SK-N-MC (cell line): ENCODE measurements at places on chromosomes 4 and X.

DNA sequence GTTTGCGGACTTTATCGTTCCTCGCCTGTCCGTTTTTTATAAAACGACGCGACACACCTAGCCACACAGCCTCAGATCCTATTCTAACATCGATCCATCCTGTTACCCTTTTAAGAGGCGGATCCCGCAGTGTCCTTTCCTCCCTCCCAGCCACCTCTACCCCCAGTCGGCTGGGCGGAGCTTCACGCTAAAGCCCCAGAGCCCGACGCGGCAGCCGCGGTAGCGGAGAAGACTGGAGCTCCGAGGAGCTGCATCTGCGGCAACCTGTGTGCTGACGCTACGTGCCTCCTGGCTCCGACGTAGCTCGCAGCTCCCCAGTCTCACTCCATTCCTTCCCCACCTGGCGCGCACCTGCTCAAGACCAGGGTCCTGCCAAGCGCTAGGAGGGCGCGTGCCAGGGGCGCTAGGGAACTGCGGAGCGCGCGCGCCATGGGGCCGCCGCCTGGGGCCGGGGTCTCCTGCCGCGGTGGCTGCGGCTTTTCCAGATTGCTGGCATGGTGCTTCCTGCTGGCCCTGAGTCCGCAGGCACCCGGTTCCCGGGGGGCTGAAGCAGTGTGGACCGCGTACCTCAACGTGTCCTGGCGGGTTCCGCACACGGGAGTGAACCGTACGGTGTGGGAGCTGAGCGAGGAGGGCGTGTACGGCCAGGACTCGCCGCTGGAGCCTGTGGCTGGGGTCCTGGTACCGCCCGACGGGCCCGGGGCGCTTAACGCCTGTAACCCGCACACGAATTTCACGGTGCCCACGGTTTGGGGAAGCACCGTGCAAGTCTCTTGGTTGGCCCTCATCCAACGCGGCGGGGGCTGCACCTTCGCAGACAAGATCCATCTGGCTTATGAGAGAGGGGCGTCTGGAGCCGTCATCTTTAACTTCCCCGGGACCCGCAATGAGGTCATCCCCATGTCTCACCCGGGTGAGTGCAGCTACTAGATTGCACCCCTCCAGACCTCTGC is at the start of gene RNF128:
TSS of gene RNF128 (plus strand) at position 217 of the 953 bp plus-strand sequence. CDS start at position 430, 213 bp downstream.
- no peak for DNase-seq

- no peak for DNase-seq
These were observed 1.7 kb upstream of the FGFRL1 start for GRCh38 chr4:1009542-1010394.

- no peak for DNase-seq
These were observed 72.6 kb downstream of the METTL14 start for GRCh38 chr4:118757761-118758251.

DNA sequence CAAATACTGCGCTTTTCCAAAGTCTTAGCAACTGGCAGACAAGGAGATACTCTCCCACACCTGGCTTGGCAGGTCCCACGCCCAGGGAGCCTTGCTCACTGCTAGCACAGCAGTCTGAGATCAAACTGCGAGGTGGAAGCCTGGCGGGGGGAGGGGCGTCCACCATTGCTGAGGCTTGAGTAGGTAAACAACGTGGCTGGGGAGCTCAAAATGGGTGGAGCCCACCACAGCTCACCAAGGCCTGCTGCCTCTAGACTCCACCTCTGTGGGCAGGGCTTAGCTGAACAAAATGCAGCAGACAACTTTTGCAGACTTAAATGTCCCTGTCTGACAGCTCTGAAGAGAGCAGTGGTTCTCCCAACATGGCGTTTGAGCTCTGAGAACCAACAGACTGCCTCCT is 23.0 kb upstream of the NFKB1 start:
- DNase-seq, result no peak

DNA sequence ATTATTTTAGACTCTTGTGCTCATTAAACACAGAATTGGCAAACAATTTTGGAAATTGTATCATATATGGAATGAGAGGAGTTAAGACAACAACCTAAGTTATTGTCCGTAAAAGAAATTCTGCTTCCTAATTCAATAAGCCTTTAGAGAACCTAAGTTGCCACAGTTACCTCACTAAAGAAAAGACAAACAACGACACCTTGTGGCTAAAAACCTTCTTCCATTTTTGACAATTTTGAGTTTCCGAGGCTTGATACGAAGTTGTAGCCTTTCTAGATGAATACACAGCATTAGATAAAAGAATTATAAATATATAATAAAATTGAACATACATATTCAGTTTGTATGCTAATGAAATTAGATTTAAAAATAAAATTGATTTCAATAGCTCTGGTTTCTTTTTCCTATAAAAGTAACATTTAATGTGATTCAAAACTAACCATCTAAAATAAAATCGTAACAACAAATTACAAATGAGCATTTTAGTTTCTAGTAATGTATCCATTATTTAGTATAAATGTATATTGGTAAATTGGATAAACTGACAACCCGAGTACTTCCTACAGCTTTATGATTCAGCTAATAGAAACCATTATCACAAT is 275.1 kb downstream of the GPM6A start:
- no peak for DNase-seq

DNA sequence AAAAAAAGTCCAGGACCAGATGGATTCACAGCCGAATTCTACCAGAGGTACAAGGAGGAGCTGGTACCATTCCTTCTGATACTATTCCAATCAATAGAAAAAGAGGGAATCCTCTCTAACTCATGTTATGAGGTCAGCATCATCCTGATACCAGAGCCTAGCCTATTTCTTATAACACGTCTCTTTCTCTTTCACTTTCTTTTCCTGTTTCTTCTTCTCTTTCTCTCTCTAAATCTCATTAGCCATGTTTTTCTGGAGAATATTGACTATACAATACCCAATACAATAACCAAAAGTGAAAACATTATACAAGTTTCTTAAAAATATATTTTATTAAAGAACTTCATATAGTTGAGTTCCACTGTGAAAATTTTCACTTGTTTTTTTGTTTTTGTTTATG is 1154.9 kb upstream of the PCDH7 start:
- no peak for DNase-seq

DNA sequence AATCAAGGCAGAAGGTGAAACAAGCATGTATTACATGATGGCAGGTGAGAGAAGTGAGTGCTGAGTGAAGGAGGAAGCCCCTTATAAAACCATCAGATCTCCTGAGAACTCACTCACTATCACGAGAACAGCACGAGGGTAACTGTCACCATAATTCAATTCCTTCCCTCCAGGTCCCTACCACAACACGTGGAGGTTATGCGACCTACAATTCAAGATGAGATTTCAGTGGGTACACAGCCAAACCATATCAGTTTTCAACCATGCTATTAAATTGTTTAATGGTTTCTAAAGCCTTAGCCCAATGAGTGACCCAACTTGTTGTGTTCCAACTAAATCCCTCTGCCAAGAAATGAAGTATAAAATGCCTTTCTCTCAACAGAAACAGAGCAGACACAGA is 519.8 kb downstream of the GBA3 start:
- DNase-seq, result no peak

DNA sequence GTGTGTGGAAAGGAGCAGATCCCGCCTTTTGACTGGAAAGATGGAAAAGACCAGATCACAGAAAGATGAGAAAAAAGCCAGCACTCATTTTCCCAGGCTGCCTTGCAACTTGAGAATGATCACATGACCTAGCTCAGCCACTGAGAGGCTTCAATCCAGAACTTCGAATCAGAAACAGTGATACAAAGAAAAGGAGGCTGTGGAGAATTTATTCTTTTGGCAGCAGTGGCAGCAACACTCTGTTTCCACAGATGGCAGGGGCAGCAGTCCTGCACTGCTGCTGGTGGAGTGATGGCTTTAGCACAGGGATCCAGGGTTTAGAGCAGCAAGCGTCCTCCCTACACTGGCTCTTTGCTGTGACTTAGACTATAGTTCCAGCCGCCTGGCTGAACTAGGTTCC is 77.8 kb upstream of the SH3RF1 start:
- DNase-seq, result no peak

DNA sequence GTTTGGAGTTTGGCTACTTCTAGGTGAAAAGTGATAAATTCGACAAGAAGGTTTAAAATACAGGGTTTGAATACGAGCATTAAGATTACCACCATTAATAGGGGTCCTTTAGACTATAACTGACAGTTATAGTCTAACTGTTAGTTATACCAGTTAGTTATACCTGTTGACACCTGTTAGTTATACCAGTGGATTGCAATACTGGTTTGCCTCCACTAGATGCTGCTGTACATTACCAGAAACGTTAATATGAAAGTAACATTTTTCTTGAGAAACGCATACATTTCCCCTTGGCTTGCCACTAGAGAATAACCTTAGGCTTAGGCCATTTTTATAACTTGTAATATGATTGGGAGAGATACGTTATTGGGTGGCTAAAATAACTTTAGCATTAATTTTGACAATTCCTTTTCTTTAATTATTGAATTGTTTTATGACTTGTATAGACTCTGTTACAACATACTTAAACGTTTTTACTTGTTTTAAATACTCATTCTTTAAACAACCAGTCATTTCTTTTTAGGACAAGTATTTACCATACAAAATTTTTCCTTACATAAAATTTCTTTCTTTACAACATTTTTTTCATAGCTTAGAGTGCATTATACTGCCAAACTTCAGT is 911.2 kb downstream of the FSTL5 start:
- no peak for DNase-seq

DNA sequence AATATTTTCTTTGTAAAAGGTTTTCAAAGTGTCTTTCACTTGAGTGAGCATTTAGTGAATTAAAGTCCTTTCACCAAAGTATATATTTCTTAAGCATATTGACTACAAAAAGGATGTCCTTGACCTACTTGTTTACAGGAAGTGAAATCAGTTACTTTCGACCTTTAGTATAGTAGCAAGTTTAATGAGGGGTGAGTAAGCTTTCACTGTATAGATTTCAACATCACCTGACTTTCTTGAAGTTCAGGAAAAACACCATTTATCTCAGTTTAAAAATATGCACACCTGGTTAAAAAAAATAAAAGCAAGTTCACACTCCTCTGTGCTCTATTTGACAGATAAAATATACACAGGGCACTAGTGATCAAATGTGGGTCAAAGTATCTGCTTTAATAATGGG is 88.1 kb downstream of the CCSER1 start:
- DNase-seq, result no peak

DNA sequence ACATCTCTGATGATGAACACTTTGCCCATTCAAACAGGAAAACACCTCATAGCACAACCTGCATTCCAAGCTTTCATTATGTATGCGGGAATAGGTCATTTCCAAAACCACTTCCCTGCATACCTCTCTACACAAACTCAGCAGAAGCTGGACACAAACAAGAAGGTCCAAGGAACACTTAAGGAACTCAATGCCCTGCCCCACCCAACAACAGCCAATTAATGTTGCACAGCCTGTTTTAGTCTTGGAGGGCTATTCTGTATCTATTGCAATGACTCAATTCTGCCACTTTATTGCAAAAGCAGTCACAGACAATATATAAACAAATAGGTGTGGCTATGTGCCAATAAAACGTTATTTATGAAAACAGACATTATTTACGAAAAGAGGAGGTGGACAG is 16.7 kb downstream of the OPHN1 start:
- DNase-seq, result no peak

DNA sequence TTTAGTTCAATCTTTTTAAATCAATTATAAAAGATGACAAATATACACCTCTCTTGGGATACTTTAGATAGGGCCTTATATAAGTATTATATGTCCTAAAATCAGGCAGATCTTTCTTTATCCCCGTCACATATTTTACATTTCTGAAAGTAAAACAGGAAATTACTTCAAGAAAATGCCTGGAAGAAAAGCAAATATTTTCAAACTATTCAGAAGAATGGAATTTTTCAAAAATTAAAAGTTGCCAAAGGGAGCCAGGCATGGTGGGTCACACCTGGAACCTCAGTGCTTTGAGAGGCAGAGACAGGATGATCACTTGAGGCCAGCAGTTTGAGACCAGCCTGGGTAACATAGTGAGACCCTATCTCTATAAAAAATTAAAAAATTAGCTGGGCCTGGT is 34.4 kb downstream of the MGARP start:
- no peak for DNase-seq

DNA sequence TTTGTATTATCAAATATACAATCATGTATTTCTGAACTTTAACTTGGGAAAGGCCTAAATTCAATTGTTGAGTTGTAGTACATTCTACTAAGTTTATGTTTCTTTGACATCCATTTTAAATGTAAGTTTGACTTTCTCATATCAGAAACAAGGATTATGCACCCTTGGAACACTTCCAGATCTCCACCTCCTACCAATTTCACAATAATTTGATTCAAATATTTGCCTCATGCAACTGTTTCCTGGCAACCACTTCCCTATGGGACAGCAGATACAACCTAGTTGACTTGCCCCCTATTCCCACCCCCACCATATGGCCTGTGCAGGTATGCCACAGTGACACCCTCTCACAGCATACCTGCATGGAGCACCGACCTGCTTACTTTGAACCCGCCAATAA is 506.4 kb upstream of the PABPC4L start:
- DNase-seq, result no peak

- DNase-seq, result no peak
These were observed 8.5 kb upstream of the NUDT6 start for GRCh38 chr4:122930862-122931261.

- DNase-seq, result no peak
These were observed 19.9 kb upstream of the TMSB4X start for GRCh38 chrX:12954981-12955380.

GRCh38 chr4:169573889-169574288 is 38.5 kb downstream of the NEK1 start:
- DNase-seq, result no peak
